ENCODE measurements at places on chromosomes 7 and 10. TPM values are rescaled to one million over a fixed set of nuclear protein-coding genes. Genes with fewer than 3 reads are reported as not detected.

- no peaks in the 10 kb centered on the region for H3K27me3 ChIP-seq
- no peak overlapping the region for H3K27ac ChIP-seq
- no peaks in the 10 kb centered on the region for H3K4me1 ChIP-seq
- no peak overlapping the region for H3K4me3 ChIP-seq
- DNase-seq: no peak
Observed at GRCh38 chr7:134701272-134701671, 54.6 kb downstream of the BPGM start.

DNA sequence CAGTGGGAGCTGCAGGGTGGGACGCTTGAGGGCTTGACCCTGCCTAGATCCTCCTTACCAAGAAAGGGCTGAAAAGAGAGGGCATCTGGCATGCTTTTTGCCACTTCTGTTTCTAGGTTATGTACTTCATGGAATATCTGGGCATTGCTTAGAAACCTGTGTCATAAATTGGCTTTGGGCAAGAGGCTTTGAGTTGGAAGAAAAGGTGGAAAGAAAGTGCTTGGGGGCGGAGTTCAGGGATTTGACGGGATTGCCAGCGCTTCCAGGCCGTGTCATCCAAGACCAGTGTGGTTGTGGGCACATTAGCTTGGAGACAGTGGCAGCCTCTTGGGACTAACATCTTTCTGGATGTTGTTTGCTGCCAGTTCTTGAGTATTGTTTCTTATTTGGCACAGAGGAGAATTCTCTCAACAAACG is 825 bp downstream of the ZNF862 start:
- no peaks in the 10 kb centered on the region for H3K4me1 ChIP-seq
- H3K27ac ChIP-seq: peak overlapping the region; percentile 89
- H3K27me3 ChIP-seq: no peaks in the 10 kb centered on the region
- no peaks in the 10 kb centered on the region for H3K36me3 ChIP-seq
- peak overlapping the region; percentile 95 for H3K4me3 ChIP-seq

DNA sequence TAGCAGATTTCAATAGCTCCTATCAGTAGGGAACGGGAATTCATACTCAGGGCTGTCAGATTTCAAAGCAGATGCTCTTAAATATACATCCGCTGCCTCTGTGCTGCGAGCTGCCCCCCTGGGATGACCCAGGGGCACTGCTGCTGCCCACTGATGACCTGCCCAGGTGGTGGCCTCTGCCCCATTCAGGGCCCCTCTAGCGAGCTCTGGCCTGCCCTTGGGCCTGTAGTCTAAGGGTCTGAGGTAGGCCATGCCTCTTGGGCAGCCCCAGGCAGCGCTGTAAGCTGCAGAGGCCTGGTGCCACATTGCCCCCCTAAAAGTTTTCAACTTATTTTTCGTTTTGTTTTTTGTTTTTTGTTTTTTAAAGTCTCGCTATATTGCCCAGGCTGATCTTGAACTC is 50.6 kb upstream of the SH2B2 start:
- H3K4me1 ChIP-seq: no peaks in the 10 kb centered on the region
- H3K4me3 ChIP-seq: no peak overlapping the region
- DNase-seq: no peak
- H3K27me3 ChIP-seq: no peaks in the 10 kb centered on the region
- no peak overlapping the region for H3K27ac ChIP-seq

Gene LIPN
- not detected for total RNA-seq

Gene C10orf90
- total RNA-seq: 0.45 TPM
